H54 (cell line): ENCODE measurements at places on chromosomes 7 and 10.
A peak's percentile ranks its signal among the peaks of the same experiment; 100 is the strongest.

- DNase-seq: no peak
Observed at GRCh38 chr7:46537191-46537905, 616.3 kb upstream of the IGFBP3 start.

GRCh38 chr10:7267142-7267541 is 143.7 kb downstream of the SFMBT2 start:
- DNase-seq: no peak

GRCh38 chr10:62017491-62017870 is 116.0 kb downstream of the ARID5B start:
- no peak for DNase-seq

DNA sequence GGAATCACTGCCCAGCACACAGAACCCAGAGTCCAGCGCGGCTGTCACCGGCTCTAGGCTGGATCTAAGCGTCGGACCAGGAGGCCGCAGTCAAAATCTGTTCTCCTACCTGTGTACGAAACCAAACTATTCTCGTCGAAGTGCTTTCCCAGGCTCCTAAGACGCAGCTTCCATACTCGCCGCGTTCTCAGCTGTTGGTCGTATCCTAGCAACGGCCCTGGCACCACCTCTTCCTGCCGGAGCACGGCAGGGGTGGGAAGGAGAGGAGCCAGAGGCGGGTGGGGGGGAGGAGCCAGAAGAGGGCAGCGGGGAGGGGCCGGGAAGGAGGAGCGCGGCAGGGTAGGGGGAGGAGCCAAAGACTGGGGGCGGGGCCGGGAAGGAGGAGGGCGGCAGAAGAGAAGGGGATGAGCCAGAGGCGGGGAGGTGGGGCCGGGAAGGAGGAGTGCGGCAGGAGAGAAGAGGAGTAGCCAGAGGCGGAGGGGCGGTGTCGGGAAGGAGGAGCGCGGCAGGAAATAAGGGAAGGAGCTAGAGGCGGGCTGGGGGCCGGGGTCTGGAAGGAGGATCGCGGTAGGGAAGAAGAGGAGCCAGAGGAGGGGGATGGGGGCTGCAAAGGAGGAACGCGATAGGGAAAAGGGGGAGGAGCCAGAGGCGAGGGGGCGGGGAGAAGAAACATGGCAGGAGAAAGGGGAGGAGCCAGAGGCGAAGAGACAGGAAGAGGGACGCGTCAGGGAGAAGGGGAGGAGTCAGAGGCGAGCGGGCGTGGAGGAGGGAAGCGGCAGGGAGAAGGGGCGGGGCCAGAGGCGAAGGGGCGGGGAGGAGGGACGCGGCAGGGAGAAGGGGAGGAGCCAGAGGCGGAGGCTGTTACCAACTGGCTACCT is at the start of gene IQUB:
IQUB (minus strand) TSS at position 213 of the 878 bp plus-strand sequence. CDS start 22,255 bp downstream, outside the sequence.
- DNase-seq: peak; percentile 74

GRCh38 chr7:66265566-66265965 is 60.4 kb downstream of the TPST1 start:
- no peak for DNase-seq

DNA sequence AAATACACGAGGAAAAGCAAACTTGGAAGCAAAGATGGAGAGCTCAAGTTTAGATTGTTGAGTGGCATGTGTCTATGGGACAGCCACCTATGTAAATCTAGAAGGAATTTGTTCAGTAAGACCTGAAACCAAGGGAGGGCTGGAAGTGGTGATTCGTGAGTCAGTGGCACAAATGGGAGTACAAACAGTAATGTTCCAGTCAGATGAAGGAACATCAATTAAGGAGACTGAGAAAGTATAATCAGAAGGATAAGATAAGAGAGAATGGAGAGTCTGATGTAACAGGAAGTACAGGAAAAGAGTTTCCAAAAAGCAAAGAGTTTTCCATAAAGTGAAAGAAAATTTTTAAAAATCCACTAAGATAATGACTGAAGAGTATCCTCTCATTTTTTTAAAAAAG is 544.2 kb downstream of the KIF20B start:
- no peak for DNase-seq

DNA sequence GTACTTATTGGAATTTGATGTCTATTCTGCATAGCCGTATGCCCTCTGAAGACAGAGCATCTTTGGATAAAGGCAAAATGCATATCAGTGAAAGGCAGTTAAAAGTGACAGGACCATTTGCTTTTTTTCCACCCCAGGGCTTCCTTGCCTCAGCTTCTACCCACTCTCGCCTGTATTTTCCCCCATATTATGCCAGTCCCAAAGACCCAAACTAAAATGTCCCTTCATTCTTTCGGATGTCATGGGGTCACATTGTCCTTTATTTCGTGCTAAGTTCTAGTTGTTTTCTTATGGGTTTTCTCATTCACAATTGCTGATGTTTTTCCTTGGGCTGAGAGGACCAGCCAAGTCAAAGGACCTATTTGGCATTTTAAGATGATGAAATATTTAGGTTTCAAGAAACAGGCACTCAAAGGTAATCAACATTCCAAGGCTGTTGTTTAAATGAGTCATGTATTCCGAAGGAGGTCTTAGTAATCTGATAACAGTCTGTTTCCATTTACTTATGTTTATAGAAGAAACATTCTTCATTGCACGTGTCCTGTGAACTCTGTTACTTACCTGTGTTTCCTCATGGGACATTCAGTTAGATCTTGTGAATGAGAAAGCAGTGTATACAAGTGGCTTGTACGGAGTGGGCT is 74.1 kb downstream of the DNAH11 start:
- peak; percentile 19 for DNase-seq

- no peak for DNase-seq
Observed at GRCh38 chr7:148031019-148031418, 559.5 kb upstream of the C7orf33 start.

GRCh38 chr10:24762966-24763623 is 39.4 kb upstream of the ARHGAP21 start:
- DNase-seq: peak; percentile 39

DNA sequence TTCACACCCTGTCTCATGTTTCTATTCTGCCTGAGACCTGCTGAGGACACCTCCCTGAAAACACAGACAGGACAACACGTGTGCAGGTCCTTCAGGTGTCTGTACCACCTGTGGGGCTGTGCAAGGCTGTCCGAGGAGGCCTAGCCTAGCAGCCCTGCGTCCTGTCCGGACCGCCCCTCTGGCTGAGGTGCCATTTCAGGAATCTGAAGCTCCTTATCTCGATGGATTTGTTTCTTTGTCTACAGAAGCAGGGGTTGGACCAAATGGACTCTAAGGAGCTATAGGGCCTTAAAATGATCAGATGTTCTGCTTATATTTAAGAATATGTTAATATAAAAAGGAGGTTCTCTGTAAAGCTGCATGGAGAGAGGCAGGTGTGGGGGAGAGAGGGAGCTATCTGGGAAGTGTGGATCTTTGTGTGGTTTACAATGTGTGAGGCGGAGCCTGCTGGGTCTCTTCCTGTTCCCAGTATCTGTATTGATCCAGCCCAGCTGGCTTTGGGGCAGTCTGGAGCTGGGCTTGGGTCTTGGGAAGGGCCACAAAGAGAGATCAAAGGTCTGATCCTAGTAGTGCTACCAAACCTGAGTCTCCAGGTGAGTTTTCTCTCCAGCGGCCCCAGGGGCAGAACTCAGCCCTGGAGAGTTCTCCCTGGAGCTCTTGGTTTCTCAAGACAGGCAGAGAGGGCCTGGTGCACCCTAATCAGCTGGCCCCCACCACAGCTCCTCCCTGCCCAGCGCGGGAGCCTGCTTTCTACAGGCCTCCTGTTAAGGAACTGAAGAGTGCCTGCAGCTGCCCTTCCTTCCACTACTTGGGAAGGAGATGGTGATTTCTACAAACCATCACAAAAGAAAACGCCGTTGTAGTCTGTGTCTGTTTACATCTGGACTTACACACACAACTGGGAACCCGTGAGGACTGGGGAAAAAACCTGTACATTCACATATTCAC is 3.4 kb upstream of the MNX1 start:
- DNase-seq: no peak

- no peak for DNase-seq
Observed at GRCh38 chr10:131568866-131569265, 257.3 kb upstream of the TCERG1L start.

DNA sequence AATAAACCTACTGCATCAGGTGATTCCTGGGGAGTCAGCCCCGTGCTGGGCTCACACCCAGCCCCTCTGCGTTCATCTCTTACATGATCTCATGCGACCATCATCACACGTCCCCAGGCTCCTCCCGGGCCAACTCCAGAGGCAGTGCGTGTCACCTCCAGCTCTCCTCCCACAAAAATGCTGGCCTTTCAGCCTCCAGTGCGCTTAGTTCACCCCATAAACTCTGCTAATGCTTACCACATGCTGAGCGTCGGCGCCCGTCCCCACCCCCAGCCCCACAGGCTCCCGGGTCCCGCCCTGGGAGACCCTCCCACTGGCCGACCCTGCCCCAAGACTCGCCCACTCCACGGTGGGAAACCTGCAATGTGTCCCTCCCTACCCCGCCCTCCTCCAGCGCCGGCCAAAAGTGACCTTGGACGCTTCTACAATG is 816 bp upstream of the SDK1 start:
- peak; percentile 52 for DNase-seq

DNA sequence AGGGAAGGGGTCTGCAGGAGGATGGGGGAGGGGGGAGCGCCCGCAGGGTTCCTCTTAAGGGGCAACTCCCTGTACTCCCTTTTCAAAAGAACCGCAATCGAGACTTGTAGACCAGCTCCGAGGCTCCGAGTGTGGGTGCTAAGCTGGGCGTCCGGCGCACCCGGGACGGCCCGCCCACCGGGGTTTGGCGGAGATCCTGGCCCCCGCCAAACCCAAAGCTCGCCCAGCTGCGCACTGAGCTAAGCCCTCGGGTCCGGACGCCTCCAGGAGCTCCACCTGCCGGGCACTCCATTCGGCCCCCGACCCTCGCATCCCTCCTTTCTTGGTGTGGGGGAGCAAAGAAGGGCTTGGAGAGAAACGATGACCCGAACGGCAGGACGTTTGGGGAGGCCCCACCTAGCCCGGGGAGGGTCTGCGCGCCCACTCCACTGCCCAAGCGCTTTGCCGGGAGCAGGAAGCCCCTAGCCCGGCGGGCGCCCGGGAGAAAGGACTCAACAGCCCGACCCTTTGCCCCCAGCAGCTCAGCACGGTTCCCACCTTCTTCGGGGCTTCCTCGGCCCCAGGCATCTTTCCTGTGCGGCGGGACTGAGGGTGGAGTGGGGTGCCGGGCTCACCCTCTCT is 651 bp downstream of the AFAP1L2 start:
- DNase-seq: no peak

DNA sequence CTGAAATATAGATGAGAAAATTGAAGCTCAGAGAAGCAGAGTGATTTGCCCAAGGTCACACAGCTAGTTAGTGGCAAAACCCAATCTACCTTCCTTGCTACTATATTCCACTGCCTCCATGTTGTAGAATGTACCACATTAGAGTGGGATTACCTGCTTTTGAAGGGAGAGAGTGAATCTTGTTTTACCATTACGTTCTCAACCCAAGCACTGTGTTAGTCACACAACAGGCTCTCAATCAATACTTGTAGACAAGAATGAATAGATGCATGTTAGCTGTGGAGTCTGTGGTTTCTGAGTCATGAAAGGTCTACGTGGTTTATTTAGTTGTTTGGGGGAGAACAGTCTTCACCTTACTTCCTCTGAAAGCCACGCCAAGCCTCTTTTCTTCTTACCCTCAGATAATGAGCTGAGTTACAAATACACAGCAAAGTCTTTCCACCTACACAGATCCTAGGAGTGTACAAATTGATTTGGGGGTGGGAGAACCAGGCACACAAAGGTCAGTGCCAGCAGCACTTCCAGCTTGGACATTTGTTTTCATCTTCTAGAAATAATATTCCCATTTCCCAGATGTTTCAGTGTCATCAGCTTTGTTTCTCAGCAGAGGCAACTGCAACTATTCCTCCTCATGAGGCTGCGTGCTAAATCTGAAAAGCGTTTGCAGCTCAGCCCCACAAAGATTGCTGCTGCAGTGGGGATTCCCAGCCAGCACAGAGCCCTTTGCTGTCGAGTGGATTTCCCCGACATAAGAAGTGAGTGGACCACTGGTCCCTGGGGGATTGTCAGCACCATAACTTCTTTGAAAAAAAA is 71.5 kb upstream of the ADO start:
- peak; percentile 50 for DNase-seq

- no peak for DNase-seq
Observed at GRCh38 chr7:66698652-66699205, 41.8 kb upstream of the RABGEF1 start.

GRCh38 chr7:105153531-105153930 is 139.5 kb downstream of the KMT2E start:
- no peak for DNase-seq

- no peak for DNase-seq
Observed at GRCh38 chr10:44287408-44287807, 97.5 kb downstream of the CXCL12 start.

- DNase-seq: no peak
Observed at GRCh38 chr10:3807211-3807927, 22.4 kb upstream of the KLF6 start.
